ENCODE measurements at places on chromosomes 11 and 22.

- no peak for DNase-seq
Measured at GRCh38 chr11:100684101-100685065, 2.7 kb upstream of the ARHGAP42 start.

DNA sequence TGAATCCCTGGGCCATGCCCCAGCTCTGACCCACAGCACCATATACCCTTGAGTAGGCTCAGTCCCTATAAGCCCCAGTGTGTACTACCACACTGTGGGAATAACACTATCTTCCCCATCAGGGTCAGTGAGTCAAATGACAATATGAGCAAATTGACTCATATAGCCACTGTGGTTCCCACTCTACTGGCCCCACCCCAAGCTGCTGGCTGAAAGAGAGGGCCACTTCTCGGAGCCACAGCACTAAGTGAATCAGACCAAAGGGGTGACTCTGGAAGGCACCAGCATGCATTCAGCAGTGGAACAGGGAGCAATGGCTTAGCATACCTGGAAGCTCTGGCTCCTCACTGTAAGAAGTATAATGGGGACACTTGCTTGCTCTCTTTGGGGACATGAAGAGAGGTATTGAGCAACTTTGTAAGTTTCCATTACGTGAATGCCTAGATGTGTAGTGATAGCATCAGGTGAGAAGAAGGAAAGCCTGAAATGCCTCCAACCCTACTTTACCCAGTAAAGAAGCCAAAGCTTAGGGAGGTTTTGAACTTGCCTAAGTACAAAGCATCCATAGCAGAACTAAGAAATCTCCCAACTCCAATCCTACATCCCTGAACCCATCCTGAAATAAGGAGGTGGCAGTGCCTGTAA is 13.5 kb downstream of the CD59 start:
- peak; percentile 80 for DNase-seq

GRCh38 chr22:18120857-18121256 is 10.2 kb downstream of the TUBA8 start:
- no peak for DNase-seq

DNA sequence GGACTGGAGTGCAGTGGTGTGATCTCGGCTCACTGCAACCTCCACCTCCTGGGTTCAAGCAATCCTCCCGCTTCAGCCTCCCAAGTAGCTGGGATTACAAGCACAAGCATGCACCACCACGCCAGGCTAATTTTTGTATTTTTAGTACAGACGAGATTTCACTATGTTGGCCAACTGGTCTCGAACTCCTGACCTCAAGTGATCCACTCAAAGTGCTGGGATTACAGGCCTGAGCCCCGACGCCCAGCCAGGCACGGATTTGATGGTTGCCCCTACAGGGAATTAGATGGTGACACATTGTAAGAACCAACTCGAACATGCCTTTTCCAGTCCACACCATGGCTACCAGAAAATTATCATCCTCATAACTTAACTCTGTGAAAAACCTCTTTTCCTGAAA is 26.8 kb upstream of the RTL6 start:
- DNase-seq = peak; percentile 10

DNA sequence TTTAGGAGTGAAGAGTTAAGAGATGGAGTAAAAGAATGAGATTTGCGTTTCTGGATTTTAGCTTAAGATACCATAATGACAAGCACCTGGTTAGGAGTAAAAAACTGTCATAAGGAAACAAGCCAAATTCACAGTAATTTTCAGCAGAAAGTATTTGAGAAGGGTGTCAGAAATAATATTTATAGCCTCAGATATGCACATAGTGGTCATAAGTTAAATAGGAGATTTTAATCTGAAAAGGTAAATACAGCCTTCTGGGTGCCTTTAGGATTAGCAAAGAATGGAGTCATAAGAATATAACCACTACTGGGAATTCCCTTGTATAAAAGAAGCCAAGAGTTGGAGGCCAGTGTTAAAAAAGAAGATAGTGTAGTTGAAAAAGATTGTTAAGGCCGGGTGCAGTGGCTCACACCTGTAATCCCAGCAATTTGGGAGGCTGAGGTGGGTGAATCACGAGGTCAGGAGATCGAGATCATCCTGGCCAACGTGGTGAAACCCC is 160.1 kb downstream of the SWAP70 start:
- no peak for DNase-seq

GRCh38 chr11:116581349-116581748 is 191.4 kb downstream of the BUD13 start:
- DNase-seq = no peak

DNA sequence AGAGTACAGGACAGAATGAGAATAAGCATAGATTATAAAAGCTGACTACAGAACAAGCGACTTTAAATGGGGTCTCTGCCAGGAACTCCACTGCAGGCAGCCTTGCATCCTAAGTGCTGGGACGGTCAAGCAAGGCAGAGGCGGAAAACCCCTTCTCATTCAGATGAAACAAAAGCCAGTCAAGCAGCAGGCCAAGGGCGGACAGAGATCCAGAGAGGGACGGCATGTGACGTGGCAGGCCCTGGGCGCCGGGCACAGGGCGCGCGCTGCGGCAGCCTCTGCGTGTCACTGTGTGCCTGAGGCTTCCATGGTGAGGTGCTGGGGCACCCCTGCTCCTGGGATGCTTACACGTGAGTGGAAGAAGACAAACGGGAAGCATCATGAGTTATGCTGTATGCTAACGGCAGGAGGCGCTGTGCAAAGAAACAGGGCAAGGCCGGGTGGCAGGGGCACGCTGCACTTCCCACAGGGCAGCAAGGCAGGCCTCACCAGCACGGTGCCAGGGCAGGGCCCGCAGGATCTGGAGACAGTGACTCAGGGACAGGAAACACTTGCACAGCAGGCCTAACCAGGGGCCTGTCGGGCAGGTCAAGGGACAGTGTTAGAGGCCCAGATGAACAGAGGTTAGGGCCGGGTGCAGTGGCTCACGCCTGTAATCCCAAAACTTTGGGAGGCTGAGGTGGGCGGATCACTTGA is 6.2 kb downstream of the TOLLIP start:
- DNase-seq = peak; percentile 52

GRCh38 chr11:122758974-122759373 is 79.3 kb upstream of the CRTAM start:
- DNase-seq = no peak

DNA sequence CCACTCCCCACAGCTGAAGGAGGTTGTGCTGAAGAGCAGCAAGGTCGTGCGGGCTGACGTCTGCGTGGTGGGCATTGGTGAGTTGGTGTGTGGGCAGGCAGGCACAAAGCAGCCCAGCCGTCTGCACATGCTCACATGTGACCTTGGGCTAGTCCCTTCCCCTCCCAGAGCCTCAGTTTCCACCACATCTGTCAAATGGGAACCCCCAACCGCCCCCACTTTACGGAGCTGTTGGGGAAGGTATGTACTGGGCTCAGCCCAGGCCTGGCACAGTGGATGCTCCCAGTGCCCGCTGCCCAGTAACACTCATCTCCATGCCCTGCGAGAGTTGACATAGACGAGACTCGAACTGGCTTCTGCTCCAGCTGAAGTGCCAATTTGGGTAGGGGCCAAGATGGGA is 5.1 kb upstream of the LZTR1 start:
- no peak for DNase-seq

- no peak for DNase-seq
Measured at GRCh38 chr11:127866109-127866508, 721.2 kb downstream of the ETS1 start.

GRCh38 chr11:73963861-73964260 is 13.0 kb downstream of the DNAJB13 start:
- no peak for DNase-seq

DNA sequence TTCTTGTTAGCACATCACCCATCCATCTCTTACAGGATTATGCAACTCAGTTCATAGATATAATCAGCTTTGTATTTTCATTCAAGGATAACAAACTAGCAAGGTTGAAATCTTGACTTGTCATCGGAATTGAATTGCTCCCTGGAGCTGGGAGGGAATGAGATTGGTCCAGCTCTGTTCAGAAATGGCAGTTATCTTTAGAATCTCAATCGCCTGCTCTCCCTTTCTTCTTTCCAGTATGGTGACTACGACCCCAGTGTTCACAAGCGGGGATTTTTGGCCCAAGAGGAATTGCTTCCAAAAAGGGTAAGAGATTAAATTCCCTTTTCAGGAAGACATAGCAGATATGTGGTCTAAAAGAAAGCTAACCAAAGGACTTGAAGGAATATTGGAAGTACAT is 51.0 kb downstream of the NF2 start:
- DNase-seq = no peak

- DNase-seq = no peak
Measured at GRCh38 chr11:34653851-34654482, 33.1 kb downstream of the EHF start.

GRCh38 chr11:25981998-25982397 is 349.9 kb upstream of the ANO3 start:
- DNase-seq = no peak

- DNase-seq = no peak
Measured at GRCh38 chr11:12216671-12217374, 106.4 kb downstream of the MICAL2 start.

DNA sequence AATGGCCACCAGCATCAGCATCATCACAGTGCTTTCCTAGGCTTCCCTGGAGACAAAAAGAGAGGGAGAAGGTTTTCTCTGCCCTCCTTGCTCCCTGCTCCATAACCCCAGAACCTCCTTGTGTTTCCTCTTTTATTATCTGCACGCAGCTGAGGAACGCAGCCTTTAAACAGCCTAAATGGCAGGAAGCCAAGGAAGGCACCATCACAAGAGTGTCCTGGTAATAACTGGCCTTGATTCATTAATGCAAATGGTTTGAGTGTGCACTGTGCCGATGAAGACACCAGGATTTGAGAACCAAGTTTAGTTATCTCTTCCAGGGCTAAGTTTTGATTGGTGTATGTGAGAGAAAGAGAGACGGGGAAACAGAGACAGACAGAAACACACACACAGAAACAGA is 29.4 kb upstream of the DRD2 start:
- DNase-seq = no peak

GRCh38 chr11:72223615-72224563 is 678 bp upstream of the INPPL1 start:
- peak; percentile 83 for DNase-seq

GRCh38 chr11:120778685-120779490 is 245.0 kb upstream of the TBCEL start:
- no peak for DNase-seq

GRCh38 chr22:23801238-23801821 is 14.6 kb downstream of the SMARCB1 start:
- DNase-seq = no peak

DNA sequence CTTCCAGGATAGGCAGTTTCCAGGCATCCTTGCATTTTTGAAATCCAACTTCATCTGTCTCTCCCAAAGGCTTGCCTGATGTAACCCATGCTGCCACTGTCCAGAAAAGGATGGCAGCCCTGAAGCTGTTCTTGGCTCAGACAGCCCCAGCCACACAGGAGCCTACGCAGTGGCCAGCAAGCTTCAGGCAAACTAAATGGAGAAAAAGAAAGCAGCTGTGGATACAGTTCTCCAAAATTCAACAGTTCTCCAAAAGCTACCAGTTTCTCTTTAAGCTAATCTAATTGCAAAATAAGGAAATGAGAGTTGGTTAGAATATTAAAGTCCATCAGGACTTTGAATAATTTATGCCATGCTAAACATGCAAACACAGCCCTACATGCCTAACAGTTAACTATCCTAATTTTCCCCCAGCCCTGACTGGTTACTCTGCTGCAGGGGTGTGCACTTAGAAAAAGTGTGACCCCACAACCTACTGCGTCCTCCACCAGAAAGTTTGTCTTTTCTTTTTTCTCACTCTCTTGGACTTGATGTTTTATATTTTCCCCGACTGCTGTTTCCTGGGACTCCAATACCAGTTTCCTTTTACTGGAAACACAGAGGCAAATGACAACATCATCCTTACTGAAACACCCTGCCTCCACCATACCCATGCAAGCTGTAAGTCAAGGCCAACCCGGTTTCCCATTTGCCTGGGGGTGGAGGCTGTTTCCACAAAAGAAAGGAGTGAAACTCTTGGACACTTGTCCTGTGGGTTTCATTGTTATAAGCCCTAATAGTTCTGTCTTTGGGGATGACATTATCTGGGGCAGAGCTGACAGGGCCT is 69.1 kb upstream of the OR5AN1 start:
- no peak for DNase-seq

- DNase-seq = peak; percentile 56
Measured at GRCh38 chr22:50011447-50012210, 936 bp downstream of the IL17REL start.

- DNase-seq = no peak
Measured at GRCh38 chr22:26680485-26680884, 23.1 kb downstream of the MIAT start.

DNA sequence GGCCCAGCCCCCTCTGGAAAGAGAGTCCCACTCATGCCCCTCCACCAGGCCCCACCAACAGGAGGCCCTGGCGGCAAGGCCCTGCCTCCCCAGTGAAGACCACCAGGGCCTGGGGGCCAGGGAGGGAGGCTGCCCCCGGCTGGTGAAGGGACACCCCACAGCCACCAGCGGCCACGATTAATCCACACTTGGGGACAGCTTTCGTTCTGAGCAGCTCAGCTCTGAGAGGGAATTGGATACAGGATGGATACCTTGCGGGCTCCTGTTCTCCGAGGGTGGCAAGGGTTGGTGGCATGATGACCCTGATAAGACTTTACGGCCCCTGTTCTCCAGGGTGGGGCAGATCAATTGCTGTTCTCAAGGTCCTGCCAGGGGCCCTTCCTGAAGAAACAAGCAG is 6.9 kb upstream of the NLRP6 start:
- no peak for DNase-seq

DNA sequence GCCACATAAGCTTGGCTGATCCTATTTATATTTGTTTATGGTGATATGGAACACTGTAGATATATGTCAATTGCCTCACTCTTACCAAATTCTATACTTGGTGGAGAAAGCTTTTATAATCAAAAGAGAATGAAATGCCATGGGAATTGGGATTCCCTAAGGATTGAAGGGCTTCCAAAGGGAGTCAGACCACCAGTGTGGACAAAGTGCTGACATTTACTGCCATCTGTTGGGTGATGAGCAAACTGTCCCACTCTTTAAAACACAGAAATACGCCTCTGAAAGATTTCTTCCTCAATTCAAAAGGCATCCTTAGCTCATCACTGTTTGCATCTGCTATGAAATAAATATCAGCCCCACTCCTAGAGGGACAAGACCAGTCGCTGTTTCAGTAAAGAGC is 7.1 kb downstream of the SLC1A2 start:
- no peak for DNase-seq

- DNase-seq = no peak
Measured at GRCh38 chr11:14555818-14556217, 35.6 kb upstream of the PSMA1 start.

DNA sequence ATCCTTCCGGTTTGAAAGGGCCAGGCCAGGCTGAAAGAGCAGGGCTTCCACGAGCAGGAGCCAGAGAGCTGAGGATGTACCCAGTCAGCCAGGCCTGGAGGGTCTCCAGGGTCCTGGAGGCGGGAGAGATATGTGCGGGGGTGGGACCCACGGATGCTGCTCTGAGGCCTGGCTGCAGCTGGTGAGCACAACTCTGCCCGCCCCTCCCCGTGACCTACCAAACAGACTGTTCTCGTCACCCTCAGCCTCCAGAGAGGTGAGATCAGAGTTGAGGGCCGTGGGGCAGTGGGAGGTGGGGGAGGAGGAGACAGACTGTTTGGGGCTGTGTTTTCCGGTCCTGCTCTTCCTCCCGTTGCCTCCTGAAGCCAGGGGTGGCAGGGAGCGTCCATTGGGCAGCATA is 42.2 kb downstream of the TRIOBP start:
- no peak for DNase-seq

- DNase-seq = no peak
Measured at GRCh38 chr22:20650294-20651207, 123.4 kb upstream of the SERPIND1 start.
